ENCODE measurements at places on chromosomes 5 and 9. TPM values are rescaled to one million over a fixed set of nuclear protein-coding genes. Genes with fewer than 3 reads are reported as not detected.

TEX10 gene
- total RNA-seq: 9.9 TPM

DNA sequence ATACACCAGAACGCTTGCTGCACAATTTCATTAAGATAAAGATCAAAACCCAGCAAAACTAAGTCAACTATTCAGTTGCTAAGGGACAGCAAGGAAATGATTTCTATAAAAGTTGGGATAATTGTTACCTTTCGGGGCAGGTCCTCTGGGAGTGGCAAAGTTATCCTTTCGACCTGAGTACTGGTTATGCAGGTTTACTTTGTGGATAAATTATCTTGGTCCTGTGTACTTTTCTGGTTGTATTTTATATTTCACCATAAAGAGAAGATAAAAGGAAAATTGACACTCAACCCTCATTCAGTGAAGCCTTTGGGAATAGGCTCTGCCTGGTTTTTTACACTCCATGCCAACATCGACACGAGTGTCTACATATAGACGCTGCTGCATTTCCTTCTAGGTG lies 146.5 kb downstream of the SYK start:
- no peak for DNase-seq

FAM120AOS gene
- total RNA-seq: 44.0 TPM

GPX3 gene
- total RNA-seq: 993 TPM

PALM2AKAP2 gene
- total RNA-seq: 101 TPM

- peak; percentile 86 for DNase-seq
Observed at GRCh38 chr9:91905991-91906469, 44.0 kb downstream of the ROR2 start.

GPR151 gene
- not detected for total RNA-seq

DNA sequence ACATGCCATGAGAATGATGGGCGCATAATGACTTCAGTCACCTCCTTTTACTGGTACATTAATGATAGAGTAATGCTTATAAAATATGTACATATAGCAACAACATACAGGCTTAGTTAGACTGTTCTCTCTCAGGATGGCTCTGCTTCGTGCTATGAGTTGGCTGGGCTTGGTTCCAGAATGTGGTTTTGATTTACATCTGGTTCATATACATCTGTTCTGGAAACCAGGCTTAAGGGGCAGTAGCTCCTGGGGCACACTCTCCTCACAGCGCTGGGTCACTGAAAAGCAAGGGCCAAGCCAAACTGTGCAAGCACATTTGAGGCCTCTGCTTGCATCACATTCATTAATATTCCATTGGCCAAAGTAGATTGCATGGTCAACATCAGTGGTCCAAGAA lies 44.9 kb downstream of the PCSK1 start:
- DNase-seq: no peak

DNA sequence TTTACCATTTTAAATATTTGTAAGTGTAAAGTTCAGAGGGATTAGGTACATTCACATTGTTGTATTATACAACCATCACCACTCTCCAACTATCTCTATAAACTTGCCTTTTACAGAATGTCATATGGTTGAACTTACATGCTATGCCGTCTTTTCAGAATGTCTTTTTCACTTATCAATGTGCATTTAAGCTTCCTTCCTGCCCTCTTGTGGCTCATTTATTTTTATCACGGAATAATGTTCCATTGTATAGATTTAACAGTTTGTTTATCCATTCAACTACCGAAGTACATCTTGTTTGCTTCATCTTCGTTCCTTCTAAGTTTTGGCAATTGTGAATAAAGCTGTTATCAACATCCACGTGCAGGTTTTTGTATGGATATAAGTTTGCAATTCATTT lies 133.3 kb upstream of the C6 start:
- DNase-seq: no peak

DNA sequence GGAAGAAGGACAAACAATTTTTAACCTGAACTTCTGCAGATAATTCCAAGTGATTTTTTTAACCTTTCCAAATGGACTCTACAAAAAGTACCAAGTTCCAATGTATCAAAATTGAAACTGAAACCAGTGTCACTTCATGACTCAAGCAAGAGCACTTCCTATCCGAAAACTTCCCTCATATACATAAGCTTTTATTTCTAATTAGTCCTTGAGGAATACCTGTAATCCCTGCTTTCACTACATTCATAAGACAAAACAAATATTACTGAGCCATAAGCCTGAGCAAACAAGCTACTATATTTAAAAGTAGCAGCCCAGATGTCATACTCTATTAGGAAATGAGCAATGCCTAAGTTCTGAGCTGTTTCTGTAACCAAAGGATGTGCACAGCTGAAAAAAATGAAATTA lies 224.4 kb downstream of the EBF1 start:
- no peak for DNase-seq

BTNL8 gene
- not detected for total RNA-seq

FBN2 gene
- total RNA-seq: 6.3 TPM

DNA sequence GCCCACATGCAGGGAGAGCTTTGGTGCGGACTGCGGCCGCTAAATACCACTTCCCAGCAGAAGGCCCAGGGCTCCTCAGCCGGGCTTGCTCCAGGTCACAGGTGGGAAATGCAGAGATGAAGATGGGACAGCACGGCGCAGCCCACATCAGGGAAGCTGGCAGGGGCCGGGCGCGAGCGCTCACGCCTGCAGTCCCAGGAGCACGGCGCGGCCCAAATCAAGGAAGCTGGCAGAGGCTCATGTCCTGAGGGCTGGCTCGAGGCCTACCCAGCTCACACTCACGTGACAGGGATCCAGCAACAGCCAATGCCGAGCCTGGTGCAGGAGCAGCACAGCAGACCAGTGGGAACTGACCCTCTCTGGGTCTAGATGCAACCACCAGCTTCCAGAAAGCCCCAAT lies 16.3 kb downstream of the LPCAT1 start:
- peak; percentile 79 for DNase-seq

GRCh38 chr9:130172161-130172857 lies at the start of gene NCS1:
TSS of gene NCS1 (plus strand) at chr9:130172404. CDS start at chr9:130172664, 260 bp downstream.
- DNase-seq: peak; percentile 93

DNA sequence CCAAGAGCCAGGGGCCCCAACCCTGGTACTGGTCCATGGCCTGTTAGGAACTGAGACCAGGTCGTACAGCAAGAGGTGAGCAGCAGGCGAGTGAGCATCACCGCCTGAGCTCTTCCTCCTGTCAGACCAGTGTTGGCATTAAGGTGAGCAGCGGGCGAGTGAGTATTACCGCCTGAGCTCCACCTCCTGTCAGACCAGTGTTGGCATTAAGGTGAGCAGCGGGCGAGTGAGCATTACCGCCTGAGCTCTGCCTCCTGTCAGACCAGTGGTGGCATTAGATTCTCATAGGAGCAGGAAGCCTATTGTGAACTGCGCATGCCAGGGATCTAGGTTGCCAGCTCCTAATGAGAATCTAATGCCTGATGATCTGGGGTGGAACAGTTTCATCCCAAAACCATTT lies 31.0 kb upstream of the UBE2QL1 start:
- DNase-seq: no peak

PCDHB4 gene
- total RNA-seq: 4.1 TPM

DNA sequence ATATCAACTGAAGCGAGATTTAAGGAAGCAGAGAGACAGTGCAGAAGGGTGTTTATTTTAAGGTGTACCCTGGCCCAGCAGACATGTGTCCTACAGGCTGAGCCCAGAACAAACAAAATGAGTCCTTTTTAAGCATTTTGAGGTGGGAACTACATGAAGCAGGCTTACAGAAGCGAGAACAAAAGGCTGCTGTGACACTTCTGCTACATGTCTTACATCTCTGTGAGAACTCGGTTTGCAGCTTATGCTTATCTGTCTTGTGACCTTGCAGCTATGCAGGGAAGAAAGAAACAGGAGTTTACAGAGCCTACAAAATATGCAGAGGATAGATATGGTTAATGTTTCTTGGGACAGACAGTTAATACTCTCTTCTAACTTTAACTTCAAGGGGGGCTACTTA lies 295.9 kb downstream of the CEMIP2 start:
- DNase-seq: no peak

DNA sequence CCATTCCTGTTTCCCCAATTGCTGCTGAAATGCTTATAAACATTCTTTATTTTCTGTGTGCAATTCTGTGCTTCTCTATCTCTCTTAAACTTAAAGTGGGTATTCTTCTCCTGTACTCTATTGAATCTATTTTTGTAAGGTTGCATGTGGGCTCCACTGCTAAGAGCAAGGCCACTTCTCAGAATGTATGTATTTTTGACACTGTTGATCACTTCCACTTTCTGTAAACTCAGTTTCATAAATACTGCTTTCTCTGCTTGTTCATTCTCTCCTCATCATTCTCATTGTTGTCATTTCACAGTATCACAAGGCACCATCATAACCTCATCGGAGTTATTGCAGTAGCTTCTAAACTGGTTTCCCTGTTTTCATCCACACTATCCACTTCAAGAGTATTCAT lies 483.0 kb upstream of the CDH18 start:
- DNase-seq: no peak

PARP8 gene
- total RNA-seq: 20.4 TPM

DNA sequence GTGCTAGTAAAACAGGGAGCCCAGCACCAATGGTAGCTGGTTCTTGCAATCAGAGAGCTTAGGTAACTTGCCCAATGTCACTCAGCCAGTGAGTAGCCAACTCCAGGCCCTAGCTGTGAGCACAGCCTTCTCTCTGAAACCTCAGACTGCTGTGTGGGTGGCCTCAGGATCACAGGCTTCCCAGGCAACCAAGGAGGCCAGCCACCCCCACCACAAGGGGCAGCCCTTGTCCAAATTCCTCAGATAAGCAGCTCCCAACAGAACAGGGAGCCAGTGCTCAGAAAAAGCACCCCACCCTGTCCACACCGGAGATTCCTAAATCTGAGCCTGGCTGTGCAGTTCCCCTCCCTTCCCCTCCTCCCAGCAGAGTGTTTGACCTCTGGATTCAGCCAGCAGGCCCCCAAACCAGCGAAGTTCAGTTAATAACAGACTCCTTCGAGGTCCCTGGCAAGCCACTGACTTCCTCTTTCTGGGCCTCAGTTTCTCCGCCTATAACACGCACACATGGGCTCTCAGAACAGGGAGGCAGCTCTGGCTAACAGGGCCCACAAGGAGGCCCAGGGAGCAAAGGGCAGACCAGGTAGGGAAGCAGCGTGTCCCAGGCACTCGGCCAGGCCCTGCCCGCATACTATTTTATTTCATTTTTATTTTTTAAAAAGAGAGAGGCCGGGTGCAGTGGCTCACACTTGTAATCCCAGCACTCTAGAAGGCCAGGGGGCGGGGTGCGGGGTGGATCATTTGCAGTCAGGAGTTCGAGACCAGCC lies 2.7 kb downstream of the EEIG1 start:
- peak; percentile 95 for DNase-seq

TNFSF15 gene
- 0.52 TPM for total RNA-seq

CSF1R gene
- 55.1 TPM for total RNA-seq

MEF2C gene
- total RNA-seq: 86.7 TPM

GRCh38 chr9:81389569-81389993 lies 299.8 kb downstream of the TLE1 start:
- DNase-seq: peak; percentile 82

ANKRD18B gene
- not detected for total RNA-seq

DNAI1 gene
- total RNA-seq: not detected

DNA sequence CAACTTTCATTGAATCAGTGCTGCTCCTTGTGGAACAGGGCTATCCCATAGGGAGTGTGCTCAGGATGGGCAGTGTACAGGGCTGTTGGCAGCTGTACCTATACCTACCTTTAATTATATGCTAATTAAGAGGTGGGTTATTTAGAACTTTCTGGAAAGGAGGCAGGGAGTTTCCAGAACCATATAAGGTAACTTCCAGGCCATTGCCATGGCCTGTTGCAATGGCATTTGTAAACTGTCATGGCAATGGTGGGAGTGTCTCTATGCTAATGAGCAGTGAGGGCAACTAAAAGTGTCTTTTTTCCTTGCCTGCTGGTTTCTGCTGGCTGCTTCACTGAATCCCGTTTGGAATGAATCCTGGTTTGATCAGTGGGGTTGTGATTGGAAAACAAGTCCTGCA lies 2.3 kb upstream of the ARHGAP26 start:
- no peak for DNase-seq

KIF12 gene
- not detected for total RNA-seq

GRCh38 chr5:171957591-171958251 lies 48.7 kb downstream of the FBXW11 start:
- DNase-seq: no peak

EIF4EBP3 gene
- 11.0 TPM for total RNA-seq

DNA sequence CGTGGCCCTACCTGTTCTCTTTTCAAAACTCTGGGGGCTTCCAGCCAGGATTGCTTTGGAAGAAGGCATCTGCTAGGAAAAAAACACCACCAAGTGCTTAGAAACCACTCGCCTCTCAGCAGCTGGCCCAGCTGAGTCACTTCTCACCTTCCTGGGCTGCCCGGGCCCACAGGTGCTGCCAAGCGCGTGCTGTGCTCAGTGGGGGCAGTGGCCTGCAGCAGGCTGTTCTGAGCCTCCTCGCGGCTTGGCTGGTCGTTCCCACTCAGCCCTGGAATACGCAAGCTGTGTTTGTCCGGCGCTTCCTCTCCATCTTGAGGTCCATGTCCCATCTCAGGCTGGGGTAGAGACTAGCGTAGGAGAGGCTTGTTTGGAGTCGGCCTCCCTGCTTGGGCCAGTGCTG lies 102.5 kb upstream of the FCN2 start:
- no peak for DNase-seq

DNA sequence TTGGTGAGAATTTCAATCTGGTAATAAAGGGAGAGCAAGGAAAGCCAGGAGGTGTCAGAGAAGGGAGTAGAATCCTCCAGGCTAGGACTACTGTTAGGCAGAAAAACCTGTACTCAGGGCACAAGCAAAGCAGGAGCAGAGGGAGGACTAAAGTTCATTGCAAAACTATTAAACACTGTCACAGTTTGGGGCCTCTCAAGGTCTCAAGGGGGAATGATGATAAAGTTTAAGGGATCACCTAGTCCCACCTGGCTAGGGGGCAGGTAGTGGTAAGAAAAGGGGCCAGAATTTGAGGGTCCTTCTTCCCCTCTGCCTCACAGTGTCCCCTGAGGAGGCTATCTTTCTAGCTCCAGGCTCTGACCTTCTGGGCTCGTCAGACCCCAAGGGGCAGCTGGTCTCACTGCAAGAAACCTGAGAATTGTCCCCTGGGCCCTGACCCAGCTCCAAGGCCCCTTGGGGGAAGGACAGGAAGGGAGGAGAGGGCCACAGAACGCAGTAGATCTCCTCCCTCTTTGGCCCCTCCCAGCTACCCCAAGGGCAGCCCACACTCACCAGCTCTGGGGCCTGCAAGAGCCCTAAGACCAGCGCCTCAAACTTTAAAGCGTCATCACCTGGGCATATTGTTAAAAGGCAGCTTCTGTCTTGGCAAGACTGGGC lies 974 bp downstream of the CCDC69 start:
- DNase-seq: peak; percentile 83
